ENCODE measurements at places on chromosomes 6 and 20.

DNA sequence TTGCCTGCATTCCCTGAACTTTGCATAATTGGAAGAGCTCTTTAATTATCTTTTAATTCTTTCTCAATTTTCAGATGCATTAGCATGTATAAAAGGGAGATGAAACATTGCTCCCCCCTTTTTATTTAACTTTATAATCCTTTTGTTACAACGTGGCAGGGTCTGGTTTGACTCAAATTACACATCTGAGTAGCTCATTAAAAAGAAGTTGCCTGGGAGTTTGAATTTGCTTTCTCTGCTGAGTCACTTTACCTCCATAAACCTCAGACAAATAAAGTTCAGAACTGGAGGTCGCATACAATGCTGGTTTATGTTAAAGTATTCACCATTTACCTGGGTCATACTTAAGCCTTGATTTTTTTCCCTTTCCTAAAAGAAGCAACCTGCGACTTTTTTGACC is 495.2 kb downstream of the PREX1 start:
- no peak for DNase-seq

DNA sequence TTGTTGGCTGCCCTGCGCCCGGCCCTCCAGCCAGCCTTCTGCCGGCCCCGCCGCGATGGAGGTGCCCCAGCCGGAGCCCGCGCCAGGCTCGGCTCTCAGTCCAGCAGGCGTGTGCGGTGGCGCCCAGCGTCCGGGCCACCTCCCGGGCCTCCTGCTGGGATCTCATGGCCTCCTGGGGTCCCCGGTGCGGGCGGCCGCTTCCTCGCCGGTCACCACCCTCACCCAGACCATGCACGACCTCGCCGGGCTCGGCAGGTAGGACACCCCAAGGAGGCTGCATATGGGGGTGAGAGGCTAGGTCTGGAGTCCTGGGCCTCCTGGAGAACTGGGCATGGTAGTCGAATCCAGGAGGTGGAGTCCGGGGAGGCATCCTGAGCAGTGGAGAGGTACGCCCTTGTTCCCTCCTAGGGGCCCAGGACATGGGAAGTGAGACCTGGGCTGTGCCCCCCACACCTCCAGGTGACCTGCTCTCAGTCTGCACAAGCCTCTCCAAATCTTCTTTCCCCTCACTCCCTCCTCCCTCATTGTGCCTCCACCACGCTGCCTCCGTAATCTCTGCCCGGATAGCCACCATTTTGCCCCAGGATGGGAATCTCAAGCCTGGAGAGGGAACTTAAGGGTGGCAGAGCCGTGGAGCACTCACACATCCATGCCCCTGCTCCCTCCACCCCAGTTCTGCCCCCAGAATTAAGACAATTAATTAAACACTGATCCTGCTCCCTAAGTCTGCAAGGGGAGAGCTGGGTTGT is 541 bp downstream of the CDC25B start:
- DNase-seq: no peak

DNA sequence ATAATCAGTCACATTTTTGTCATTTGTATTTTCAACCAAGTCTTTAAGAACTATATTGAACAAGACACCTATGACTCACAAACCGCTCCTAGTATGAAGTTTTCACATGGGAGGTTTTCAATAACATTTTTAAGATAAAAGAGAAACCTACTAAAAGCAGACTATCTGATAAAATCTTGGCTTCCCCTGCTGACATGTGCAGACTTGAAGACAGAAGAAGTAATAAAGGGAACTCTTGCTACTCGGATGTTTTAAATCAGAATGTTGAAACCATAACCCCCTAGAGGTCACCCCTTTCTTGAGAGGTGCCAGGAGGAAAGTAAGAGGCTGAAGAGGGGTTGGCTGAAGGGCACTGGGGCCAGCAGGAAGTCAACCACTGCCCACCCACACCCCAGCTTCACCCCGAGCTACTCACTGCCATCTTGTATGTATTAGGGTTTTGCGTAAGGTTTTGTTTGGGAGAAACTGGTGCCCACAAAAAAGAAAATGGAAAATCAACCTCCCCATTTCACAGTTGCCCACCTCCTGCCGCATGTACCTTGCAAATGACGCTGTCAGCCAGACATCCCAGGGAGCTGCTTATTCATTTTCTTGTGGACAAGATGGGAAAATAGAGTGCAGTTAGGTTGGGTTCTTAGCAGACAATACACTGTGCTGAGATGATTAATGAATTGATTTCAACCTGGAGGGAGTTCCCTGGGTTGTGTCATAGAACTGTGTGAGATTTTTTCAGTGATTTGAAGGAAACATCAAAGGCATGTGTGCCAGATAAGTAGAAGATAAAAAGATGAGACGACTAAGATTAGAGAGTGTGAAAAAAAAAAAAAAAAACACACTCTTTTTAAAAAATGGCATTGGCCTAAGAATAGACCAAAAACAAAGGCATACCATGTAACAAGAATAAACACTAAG is 83.2 kb upstream of the TAB2 start:
- no peak for DNase-seq

DNA sequence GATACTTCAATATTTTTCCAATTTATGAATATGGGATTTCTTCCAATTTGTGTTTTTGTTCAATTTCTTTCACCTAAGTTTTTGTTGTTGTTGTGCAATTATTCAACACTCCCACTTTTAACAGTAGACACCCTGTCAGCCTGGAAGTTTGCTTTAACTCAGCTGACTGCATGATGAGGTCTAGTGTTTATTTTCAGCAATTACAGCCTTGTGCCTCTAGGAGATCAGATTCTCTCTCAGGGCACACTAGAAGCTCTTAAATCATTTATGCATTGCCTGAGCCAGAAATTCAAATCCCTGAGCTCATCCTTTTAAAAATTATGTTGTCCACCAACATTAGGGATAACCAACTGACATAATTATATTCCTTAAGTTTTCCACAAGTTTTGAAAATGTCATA is 85.7 kb downstream of the MRAP2 start:
- DNase-seq: no peak

DNA sequence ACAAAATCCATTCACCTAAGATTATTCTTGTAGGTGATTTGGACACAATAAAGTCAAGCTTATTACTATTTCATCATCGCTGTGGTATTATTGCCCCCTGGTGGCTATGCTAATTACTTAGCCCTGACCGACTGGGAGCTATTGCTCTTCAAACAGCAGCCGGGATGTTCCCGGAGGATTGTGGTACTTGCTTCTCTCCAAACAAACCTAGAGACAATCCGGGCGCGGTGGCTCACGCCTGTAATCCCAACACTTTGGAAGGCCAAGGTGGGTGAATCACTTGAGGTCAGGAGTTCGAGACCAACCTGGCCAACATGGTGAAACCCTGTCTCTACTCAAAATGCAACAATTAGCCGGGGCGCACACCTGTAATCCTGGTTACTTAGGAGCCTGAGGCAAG is 15.4 kb upstream of the STMND1 start:
- DNase-seq: no peak
